Tongue (tissue), 3 donors: ENCODE measurements at places on chromosomes 1 and 21.

GRCh38 chr1:192581131-192581927, 5.8 kb downstream of the RGS1 start:
- no peak for DNase-seq

DNA sequence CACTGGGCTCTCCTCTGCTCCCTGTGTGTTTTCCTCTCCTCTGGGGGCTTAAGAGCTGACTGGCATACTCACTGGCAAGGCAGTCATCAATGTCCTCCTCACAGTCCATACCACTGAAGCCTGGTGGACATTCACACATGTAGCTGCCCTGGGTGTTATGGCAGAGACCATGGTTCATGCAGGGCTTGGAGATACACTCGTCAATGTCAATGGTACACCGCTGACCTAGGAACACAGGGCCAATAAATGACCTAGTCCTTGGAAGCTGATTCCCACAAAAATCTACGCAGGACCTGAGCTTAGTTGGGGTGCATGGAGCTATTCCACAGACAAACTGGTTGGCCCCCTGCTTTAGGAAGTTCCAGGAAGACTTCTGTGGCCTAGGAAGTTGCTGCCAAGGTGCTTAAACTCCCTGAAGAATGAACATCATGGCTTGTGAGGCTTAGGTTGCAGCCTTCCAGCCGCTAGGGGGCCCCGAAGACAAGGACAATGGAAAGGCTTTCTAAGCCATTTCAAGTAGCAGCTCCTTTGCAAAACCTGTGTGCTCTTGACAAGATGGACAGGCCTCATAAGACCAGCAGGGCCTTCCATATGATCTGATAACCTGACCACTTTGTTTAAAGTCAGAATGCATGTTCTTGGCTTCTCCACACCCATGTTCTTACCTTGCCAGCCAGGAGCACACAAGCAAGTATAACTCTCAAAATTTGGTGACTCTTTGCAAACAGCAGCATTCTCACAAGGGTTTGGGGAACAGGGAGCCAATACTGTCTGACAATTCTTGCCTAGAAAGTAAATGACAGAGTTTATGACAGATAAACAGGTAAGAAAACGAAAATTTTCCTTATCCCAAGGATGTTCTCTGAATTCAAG, 52.3 kb upstream of the ADAM30 start:
- DNase-seq, result peak; percentile 89

GRCh38 chr1:226629896-226630550, 81.5 kb downstream of the STUM start:
- DNase-seq, result no peak

GRCh38 chr21:44360159-44360558, 6.7 kb downstream of the TRPM2 start:
- no peak for DNase-seq

GRCh38 chr1:6163191-6163972, 16.7 kb downstream of the CHD5 start:
- DNase-seq, result no peak

- no peak for DNase-seq
Observed at GRCh38 chr1:22868331-22868730, 104.3 kb downstream of the LACTBL1 start.

DNA sequence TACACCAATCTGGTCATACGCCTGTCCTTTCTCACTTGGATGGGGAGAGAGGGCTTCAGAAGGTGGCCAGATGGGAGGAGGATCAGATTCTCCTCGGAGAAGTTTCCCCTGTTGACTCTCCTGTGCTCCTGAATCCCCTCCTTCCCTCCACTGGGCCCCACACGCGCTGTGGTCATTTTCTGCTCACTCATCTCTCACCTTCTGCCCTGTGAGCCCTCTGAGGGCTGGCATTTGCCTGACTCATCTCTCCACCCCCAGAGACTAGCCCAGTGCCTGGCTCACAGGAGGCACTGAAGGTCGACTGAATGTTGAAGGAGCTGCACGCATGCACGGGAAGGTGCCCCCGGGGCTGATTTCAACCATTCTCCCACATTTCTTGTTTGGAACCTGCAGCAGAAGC, 14.2 kb downstream of the ABCA4 start:
- no peak for DNase-seq

DNA sequence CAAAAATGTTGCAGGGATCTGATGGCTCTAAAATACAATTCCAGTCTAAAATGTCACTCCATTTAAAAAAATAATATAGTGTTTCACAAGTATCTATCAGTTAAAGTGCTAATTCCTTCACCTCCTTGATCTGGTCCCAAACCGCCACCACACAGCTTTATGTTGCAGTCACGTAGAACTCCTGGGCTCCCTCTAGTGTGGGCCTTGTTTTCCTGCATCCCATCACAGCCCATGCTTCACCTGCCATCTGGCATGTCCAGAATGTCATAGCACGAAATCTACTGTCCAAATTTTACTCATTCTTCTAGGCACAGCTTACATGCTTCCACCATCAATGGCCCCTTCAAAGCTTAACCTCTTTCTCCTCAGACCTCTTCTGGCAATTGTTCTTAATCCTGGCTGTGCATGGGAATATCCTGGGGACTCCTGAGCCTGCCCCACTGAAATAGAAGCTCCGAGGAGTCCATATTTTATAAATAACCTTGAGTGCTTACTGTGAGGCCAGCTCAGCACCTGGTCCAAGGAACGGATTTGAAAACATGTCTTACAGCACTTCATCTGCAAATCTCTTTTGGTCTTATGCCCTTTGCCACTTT, 15.5 kb downstream of the FYB2 start:
- DNase-seq, result peak; percentile 41

GRCh38 chr1:33735624-33736023, 128.3 kb upstream of the HMGB4 start:
- DNase-seq, result peak; percentile 35

DNA sequence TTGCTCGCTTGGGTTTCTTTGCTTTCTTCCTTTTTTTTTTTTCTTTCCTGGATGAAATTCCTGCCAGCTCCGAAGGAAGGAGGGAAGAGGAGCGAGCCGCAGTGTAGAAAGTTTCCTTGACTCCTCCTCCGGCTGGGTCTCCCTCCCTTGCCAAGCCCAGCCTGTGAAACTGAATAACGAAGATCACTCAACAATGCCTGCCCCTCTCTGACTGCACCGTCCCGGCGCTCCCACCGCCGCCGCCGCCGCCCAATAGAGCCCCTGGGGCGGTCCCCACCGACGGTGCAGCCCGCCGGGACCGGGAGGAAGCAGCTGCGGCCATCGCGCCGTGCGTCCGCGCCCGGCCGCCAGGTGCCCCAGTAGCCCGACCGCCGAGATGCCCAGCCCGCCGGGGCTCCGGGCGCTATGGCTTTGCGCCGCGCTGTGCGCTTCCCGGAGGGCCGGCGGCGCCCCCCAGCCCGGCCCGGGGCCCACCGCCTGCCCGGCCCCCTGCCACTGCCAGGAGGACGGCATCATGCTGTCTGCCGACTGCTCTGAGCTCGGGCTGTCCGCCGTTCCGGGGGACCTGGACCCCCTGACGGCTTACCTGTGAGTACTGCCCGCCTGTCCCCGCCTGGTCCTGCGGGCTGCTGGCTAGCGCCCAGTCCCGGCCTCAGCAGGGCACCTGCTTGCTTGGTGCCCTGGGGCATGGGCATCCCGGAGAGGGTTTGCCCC, at the start of gene LGR6:
TSS of gene LGR6 (plus strand) at position 186 of the 714 bp plus-strand sequence. CDS start at position 377, 191 bp downstream.
- DNase-seq, result no peak

DNA sequence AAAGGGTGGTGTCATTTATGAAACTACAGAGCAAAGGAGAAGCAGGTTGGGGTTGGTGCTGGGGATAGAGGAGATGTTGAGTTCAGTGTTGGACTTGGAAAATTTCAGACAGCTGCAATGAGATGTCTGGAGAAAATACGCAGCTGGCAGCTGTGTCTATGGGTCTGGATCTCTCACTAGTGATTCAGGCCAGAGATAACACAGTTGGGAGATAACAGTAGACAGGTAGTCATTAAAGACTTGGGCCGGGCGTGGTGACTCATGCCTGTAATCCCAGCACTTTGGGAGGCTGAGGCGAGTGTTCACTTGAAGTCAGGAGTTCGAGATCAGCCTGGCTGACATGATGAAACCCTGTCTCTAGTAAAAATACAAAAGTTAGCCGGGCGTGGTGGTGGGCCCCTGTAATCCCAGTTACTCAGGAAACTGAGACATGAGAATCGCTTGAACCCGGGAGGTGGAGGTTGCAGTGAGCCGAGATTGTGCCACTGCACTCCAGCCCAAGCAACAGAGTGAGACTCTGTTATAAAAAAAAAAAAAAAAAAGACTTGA, 2.5 kb upstream of the TFAP2E start:
- peak; percentile 27 for DNase-seq

- no peak for DNase-seq
Observed at GRCh38 chr1:33237579-33237978, 18.7 kb upstream of the ZNF362 start.
